ENCODE measurements at places on chromosomes 12 and 14. TPM values are rescaled to one million over a fixed set of nuclear protein-coding genes. Genes with fewer than 3 reads are reported as not detected.

Gene GAS2L3
- total RNA-seq = 7.5 TPM

Gene IRAK4
- total RNA-seq = 4.1 TPM

Gene ABCC9
- not detected for total RNA-seq

Gene PRB2
- not detected for total RNA-seq

Gene MYF5
- total RNA-seq = not detected

Gene BIN2
- total RNA-seq = 0.08 TPM

Gene HOXC4
- 3.1 TPM for total RNA-seq

Gene GPR162
- 0.41 TPM for total RNA-seq

Gene TAS2R14
- 0.44 TPM for total RNA-seq

Gene KRT83
- 5.3 TPM for total RNA-seq

Gene SLC10A1
- not detected for total RNA-seq

All from A549 treated with AZD2906 at 1 μM for 4 hours (cell line).